ENCODE measurements at places on chromosomes 4 and X.

DNA sequence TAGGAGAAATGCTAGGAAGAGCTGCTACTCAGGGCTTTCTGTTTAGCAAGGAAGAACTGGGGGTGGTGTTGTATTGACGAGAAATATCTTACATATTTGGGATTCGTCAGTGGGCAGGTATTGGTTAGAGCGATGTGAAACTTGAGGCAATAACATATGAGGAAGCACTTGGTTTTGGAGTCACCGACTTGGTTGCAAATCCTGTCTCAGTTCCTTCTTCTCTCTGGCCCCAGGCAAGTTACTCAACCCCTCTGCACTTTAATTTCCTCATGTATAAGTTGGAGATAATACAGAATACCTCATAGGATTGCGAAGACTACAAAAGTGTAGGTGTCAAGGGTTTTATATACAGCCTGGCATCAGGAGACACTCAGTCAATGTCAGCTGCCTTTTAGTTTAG lies 34.1 kb downstream of the GPAT3 start:
- DNase-seq: no peak

- no peak for DNase-seq
Measured at GRCh38 chr4:86114563-86114962, 245.3 kb downstream of the MAPK10 start.

DNA sequence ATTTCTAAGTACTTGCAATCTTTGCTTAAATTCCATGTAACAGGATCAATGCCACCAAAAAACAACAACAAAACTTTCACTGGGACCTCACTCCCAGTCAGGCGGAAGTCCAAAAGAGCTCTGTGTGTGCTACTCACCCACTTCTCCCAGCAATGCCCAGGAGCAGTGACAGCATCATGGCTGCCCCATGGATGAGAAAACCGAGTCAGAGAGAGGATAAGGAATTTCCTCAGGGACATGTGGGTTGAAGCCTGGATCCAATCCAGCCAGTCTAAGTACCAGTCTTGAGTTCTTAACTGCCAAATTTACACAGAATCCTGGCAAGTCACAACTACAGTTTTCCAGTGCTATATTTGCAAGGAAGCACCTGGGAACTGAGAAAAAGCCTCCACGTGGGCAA lies 64.5 kb downstream of the STX18 start:
- DNase-seq: no peak

DNA sequence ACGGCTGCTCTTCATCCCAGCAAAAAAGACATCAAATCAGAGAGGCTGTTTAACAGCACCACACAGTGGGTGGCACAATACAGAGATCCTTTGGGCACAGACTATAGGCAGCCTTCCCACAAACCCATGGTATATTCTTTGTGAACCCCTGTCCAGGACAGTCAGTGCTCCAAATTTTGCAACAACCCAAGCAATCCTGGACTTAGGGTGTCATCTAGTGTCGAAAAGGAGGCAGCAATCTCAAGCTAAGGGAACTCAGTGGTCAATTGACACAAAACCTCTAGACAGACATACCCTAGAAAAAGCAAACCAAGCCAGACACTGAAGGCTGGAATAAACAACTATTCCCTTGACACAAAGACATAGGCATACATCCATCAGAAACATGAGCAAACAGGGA lies 137.4 kb downstream of the BMP15 start:
- DNase-seq: no peak

GRCh38 chr4:55568905-55569504 lies 22.3 kb upstream of the CLOCK start:
- DNase-seq: no peak

GRCh38 chr4:151563194-151563593 lies 154.2 kb downstream of the FHIP1A start:
- DNase-seq: no peak
